Brain (organoid and tissue), 16 donors: ENCODE measurements at places on chromosomes 2 and 18. TPM values are rescaled to one million over a fixed set of nuclear protein-coding genes. Genes with fewer than 3 reads are reported as not detected.

TDRD15 gene
- polyA plus RNA-seq, result not detected

CTAGE1 gene
- not detected for polyA plus RNA-seq

RAB17 gene
- 7.5 TPM for polyA plus RNA-seq

B3GNT7 gene
- 3.4 TPM for polyA plus RNA-seq

PPP1R7 gene
- polyA plus RNA-seq, result 116 TPM

ABCG5 gene
- polyA plus RNA-seq, result not detected

CTDSP1 gene
- polyA plus RNA-seq, result 44.4 TPM

TTLL4 gene
- polyA plus RNA-seq, result 13.7 TPM

OTOS gene
- 3.5 TPM for polyA plus RNA-seq

MERTK gene
- polyA plus RNA-seq, result 6.3 TPM

FOXI3 gene
- polyA plus RNA-seq, result 0.29 TPM

SLC5A7 gene
- not detected for polyA plus RNA-seq

FAHD2B gene
- polyA plus RNA-seq, result 26.8 TPM

CXXC1 gene
- 59.1 TPM for polyA plus RNA-seq

RNU2-63P gene
- not detected for polyA plus RNA-seq

POTEC gene
- not detected for polyA plus RNA-seq

PSMD14 gene
- 27.7 TPM for polyA plus RNA-seq

PRSS56 gene
- not detected for polyA plus RNA-seq

ZNF516 gene
- 29.0 TPM for polyA plus RNA-seq

ITPRIPL1 gene
- polyA plus RNA-seq, result 5.4 TPM

STEAP3 gene
- polyA plus RNA-seq, result 10.9 TPM

CHRNA1 gene
- 0.44 TPM for polyA plus RNA-seq

SH3BP4 gene
- polyA plus RNA-seq, result 78.4 TPM

GCG gene
- polyA plus RNA-seq, result not detected
